ENCODE measurements at places on chromosomes 2 and 18.

DNA sequence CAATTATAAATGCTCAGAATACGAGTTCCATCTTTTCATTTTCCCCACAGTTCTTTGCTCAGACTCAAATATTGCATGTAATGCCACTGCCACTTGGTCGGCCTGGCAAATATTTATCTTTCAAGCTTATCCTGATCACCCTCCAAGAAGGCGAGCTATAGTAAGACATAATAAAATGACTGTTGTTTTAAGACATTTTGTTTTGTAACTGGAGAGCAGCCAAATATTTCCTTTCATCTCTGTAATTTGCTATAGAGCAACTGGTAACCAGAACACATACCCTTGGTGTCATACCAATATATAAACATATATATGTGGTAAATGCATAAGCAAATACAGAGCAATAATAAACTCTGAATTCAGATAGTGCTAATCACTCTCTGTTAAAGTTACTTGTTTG lies 7.3 kb upstream of the ATL2 start:
- DNase-seq, result no peak

DNA sequence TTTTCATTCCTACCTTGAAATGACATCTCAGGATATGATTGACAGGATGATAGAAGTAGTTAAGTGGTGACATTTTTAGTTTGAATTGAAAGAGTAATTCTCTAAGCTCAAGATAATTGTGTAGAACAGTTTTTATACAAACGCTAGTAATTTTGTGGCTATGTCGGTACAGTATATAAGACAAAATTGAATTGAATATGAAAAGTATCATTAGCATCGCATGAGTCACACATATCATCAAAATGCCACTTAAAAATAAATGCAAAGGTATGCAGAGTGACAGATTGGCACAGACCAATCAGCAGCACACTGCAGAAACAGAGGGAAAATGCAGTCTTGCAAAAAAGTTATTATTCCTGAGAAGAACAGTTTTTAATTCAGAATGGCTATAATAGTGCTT lies 608.2 kb upstream of the NETO1 start:
- no peak for DNase-seq

DNA sequence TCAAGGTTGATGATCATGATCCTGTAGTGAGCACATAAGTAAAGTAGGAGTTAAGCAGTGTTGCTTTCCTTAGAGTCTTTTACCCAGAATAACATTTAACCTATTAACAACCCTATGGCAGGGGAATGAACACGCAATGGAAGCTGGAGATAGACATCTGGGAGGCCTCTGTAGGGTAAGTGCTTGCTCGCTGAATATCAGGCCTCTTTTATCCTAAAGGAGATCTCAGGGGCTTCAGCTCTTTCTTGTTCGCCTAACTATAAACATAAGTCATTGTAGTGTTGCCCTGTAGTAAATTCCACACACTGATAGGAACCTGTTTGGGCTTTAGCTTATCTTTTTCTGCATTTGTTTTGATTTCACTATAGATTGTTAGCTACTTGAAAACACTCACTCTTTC lies 174.4 kb upstream of the TCF4 start:
- no peak for DNase-seq

DNA sequence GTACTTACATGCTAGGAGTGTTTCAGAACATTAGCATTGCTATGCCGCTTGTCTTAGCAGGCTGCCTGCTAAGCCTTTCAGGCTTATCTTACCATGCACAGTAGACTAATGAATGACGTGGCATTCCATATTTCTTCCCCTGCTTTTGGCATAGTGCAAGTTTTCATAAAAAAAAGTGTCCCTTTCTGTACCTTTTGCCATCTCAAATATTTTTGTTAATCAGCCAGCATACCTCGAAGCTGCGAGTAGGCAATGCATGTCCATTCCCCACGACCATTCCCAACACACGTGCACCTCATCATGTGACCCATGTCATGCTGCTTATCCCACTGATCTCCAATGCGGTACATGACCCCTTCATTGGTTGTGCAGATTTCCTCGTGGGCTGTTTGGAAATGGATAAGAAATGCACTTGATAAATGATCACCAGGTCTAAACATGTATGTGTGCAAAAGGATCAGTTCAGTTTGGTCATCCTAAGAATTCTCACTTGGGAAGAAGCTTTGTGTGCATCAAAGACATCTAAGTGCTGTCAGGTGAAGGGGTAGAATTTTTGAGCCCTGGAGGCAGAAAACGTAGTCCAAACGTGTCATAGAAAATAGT lies 13.9 kb downstream of the FN1 start:
- no peak for DNase-seq

GRCh38 chr2:149329489-149330126 lies 779 bp upstream of the LYPD6 start:
- peak; percentile 35 for DNase-seq

GRCh38 chr2:49687918-49688317 lies 533.6 kb upstream of the FSHR start:
- no peak for DNase-seq

DNA sequence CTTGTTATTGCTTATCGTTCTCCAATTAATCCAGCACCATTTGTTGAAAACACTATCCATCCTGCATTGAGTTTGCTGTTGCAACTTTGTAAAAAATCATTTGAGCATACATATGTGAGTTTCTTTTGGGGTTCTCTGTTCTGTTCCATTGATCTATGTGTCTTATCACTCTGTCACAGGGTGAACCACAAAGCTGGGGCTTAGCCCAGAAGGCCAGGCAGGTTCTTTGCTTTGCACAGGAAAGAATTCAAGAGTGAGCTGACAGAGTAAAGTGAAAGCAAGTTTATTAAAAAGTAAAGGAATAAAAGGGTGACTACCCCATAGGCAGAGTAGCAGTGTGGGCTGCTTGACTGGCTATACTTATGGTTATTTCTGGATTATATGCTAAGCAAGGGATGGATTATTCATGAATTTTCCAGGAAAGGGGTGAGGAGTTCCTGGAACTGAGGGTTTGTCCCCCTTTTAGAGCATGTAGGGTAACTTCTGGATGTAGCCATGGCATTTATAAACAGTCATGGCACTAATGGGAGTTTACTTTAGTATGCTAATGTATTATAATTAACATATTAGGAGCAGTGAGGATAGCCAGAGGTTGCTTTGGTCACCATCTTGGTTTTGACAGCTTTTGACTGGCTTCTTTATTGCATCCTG lies 46.8 kb downstream of the RNF138 start:
- DNase-seq, result no peak

DNA sequence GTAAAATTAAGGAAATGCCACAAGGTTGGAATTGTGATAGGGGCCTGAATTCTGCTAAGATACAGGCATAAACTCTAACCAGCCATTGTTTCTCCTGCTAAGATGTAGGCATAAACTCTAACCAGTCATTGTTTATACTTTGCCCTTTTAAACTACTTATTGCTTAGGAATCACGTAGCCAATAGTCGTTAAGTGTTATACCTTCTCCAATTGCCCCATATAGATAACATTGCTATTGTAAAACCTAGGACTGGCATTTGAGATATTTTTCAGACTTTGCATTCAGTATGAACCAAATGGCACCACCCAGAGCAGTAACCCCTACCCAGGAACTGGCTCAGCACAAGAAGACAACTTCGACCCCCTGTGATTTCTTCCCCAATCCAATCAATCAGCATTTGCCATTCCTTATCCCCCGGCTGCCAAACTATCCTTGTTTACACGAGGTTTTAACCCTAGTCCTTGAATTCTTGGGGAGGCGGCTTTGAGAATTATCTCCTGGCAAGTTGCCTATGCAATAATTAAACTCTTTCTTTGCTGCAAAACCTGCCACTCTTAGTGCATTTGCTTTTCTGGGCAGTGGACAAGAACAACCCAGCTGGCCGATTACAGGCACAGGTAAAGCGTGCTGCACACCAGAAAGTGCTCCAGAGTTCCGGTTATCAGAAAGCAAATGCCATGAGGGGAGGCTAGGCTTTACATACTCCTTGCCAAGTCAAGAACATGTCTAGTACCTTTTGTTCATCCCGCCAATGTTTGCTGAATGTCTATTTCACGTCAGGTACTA lies 167.6 kb downstream of the LAMA1 start:
- no peak for DNase-seq

- no peak for DNase-seq
These were observed 130.6 kb downstream of the ATP9B start for GRCh38 chr18:79199691-79200374.

GRCh38 chr2:75256485-75256884 lies 57.2 kb upstream of the TACR1 start:
- no peak for DNase-seq

- DNase-seq, result no peak
These were observed 3.0 kb downstream of the LRRFIP1 start for GRCh38 chr2:237630216-237631000.

GRCh38 chr2:163348857-163349380 lies 386.9 kb downstream of the FIGN start:
- DNase-seq, result no peak

DNA sequence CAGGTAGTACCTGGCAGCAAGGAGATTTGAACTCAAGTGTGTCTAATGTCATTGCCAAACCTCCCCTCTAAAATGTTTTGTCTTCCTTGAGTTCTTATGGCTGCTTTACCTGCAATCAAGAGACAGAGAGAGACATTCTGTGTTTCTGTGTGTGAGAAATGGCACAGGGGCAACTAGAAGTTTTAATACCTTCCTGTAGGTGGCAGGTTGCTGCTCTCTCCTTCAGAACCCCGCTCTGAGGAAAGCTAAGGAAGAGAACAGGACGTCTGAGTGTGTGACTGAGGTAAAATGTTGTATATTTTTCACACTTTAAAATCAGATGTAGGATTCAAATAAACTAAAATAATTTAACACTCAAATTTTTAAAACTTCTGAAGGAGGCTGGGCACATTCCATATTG lies 19.2 kb downstream of the DTNA start:
- DNase-seq, result no peak

DNA sequence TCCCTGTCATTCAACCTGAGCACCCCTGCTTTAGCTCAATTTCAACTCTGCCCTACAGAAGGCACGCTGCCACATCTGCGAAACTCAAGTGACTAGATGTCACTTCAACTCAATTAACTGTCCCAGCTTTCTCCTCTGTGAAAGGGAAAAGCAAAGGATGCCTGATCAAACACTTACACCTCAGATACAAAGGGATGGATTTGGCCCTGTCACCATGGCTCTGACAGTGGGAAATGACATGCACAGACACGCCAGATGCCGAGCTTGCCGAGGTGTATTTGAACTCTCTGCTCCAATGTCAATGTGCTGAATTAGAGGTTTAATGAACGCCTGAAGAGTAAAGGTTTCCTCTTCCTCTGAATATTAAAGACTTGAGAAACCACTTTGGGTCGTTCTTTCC lies 481.1 kb downstream of the CBLN2 start:
- DNase-seq, result no peak

DNA sequence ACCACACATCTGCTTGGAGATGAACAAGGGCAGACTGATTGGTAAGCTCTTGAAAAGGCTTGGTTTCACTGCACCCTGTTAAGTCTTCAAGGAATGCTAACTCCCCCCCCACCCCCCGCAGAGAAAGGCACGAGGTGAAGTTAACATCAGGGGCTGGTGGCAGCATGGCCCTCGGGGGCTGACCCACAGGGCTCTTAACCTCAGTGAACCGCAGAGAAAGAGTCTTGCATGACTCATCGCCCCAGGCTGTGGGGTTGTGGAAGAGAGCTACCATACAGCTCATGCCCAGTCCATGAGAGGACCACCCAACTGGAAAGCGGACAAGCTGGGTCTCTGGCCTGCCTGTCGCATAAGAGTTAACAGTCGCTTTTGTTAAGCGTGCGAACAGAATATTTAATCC lies 10.6 kb upstream of the CEP68 start:
- no peak for DNase-seq

DNA sequence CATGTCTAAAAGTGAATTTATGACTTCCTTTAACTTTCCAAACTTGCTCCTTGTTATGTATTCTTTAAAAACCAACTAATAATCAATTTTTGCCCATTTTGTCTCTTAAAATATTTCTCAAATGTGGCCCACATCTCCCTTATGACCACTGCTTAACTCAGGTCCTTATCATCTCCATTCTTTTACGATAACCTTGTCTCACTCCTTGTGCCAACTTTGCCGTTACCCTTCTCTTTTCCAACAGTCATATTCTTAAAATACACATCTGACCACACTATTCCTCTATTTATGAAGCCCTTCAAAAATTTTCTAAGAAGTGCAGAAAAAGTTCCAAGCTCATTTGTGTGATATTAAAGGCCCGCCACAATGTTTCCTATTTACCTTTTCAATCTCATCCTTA lies 47.8 kb downstream of the PPP1R1C start:
- DNase-seq, result no peak

- no peak for DNase-seq
These were observed 194.1 kb downstream of the PRKCE start for GRCh38 chr2:45845566-45845965.

- DNase-seq, result no peak
These were observed 357.0 kb upstream of the FANCL start for GRCh38 chr2:58598171-58598570.

DNA sequence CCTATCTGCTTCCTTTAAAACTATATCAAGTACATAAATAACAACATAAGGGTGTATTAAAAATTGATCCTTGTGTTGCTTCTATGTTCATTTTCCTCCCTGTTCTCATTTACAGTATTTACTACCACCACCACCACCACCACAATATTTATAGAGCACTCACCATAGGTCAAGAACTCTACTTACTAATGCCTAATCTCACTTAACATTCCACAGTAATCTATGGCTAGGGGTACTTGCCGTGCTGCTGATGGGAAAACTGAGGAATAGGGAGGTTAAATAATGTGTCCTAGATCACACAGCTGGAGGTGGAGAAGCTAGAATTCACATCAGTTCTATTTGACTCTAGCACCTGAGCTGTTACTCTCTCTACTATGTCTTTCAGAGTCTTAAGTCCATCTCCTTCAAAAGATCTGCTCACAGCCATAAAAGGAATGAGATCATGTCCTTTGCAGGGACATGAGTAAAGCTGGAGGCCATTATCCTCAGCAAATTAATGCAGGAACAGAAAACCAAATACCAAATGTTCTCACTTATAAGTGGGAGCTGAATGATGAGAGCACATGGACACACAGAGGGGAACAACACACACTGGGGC lies 54.1 kb upstream of the ZNF385B start:
- DNase-seq, result no peak

DNA sequence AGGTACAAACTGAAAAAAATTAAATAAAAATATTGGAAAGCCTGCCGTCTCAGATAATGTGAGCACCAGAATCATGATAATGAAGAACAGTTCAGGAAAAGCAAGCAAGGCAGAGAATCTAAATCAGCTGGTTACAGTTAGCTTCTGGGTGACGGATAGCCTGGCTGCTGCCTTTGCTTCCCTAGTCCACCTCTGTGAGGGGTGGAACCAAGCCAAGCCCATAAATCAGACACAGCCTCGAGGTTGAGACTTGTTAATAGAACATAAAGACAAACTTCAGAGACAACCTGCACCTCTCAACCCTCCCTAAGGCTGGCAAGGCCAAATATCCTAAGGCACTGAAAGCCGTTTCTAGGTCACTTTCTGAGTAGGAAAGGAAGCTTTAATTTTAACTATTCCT lies 334.7 kb upstream of the SLC39A10 start:
- DNase-seq, result no peak
